ENCODE measurements at places on chromosomes 5 and 9.

DNA sequence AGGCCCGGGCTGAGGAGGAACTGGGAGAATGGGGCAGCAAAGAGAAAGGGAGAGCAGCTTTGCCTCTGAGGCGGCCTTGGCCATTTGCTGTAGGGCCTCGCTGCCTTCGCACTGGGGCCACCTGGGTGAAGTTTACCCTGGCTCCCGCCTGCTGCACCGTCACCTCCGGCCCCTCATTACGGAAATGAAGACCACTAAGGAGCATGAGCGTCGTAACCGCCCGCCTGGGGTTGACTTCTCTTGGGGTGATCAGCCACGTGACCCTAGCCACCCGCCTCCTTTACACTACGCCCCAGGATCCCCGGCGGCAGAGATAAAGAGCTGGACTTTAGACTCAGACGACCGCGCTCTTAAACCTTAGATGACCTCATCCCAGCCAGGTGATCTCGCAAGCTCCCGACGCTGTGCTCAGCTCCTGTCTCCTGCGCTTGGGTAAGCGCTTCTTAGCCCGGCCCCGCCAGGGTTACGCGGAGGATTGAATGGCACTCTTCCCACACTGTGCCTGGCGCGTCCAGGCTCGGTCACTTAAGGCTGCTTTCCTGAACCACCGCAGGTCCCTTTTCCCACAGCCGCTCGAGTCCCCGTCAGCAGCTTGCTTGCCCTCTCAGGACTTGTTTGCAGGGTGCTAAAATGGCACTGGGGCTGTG is 107.9 kb upstream of the LARP1 start:
- DNase-seq = no peak

DNA sequence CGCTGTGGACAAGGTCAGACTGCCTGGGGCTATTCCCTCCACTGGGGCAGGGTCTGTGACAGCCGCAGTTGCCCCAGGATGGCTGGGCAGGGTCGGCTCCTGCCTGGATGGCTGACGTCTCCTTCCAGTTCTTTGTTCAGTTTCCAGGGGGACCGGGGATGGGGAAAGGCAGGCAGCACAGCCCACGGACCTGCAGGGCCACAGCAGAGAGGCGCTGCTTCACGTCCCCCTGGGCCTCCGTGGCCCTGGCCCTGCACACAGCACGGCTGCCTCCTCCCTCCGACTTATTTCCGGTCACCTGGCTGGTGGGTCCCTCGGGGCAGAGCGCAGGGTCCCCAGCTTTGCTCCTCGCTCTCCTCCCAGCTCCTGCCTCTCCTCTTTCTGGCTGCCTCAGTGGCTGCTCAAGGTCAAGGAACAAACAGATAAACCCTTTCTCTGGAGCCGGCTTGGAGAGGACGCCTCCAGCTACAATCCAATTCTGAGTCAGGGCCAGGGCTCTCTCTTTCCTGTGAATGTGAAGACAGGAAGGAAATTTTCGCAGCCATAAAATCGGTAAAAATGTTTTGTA is 169.7 kb downstream of the C9orf50 start:
- DNase-seq = no peak

DNA sequence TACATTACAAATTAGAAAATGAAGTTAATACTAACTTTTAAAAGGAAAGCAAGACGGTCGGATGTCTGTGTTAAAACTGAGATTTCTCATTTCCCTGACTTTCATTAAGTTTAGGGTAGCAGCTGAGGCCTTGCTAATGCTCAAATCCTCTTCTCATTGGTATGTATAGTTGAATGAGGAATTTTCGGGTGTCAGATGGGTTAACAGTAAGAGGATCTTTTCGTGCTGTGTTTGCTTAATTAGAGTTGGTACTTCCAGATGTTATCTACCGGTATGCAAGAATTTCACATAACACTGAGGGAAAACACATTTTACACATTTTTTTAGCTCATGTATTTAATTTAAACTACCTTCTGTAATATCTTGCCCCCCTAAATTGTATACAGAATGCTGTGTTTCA is 168.2 kb upstream of the CTNND2 start:
- DNase-seq = no peak

GRCh38 chr9:21104787-21105186 is 27.0 kb upstream of the IFNB1 start:
- DNase-seq = no peak

DNA sequence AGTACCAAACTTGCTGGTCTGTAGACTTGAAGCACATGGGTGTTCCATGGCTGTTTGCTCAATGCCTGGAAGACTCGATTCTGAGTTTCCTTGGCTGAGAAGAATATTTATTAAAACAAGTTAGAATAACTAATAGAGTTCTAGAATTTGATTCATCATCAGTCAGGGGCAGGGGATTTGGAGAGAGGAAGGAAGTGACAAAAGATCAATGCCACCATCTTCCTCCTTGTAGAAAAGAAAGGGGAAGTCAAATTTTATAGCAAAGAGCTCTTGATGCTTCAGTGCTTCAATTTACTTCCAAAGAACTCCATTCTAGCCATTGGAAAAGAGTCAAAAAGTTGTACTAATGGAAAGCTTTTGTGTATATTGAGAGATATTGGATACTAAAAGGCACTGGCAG is 236.3 kb downstream of the MCTP1 start:
- DNase-seq = no peak

GRCh38 chr5:134077926-134078580 is 36.4 kb upstream of the TCF7 start:
- no peak for DNase-seq

All from DMS 273 treated with DMSO at 0.1 percent for 48 hours (cell line).